ENCODE measurements at places on chromosomes 12 and 14. TPM values are rescaled to one million over a fixed set of nuclear protein-coding genes. Genes with fewer than 3 reads are reported as not detected.

The PIWIL1 gene
- total RNA-seq = not detected

The CNTN1 gene
- total RNA-seq = 7.2 TPM

The PAX9 gene
- 1.4 TPM for total RNA-seq

The CCDC59 gene
- 26.8 TPM for total RNA-seq

The KRT3 gene
- total RNA-seq = not detected

The KIF5A gene
- total RNA-seq = 0.50 TPM

The PYGL gene
- 85.4 TPM for total RNA-seq

The ANG gene
- total RNA-seq = 10.3 TPM

The SYT1 gene
- total RNA-seq = 1.5 TPM

The DNAJC22 gene
- total RNA-seq = 2.7 TPM

The INSM2 gene
- not detected for total RNA-seq

The TAS2R9 gene
- not detected for total RNA-seq

The SLC7A7 gene
- 41.2 TPM for total RNA-seq

The ABCC9 gene
- 30.5 TPM for total RNA-seq

The CCDC184 gene
- 0.58 TPM for total RNA-seq

The ZNF705A gene
- total RNA-seq = not detected

The NPFF gene
- not detected for total RNA-seq

The KRT2 gene
- total RNA-seq = not detected

The NANOG gene
- total RNA-seq = 0.06 TPM

The LAG3 gene
- total RNA-seq = 2.4 TPM

The TPH2 gene
- total RNA-seq = 0.10 TPM

The AGAP2 gene
- 5.8 TPM for total RNA-seq

The STON2 gene
- 30.4 TPM for total RNA-seq

The KLRG1 gene
- total RNA-seq = 3.0 TPM

The DHRS4L2 gene
- total RNA-seq = 24.9 TPM

The SRRM4 gene
- 0.05 TPM for total RNA-seq

The ATP23 gene
- total RNA-seq = 6.4 TPM

The ACVRL1 gene
- total RNA-seq = 173 TPM

The INTS13 gene
- total RNA-seq = 17.1 TPM

The AP4S1 gene
- total RNA-seq = 9.2 TPM

The CEP128 gene
- total RNA-seq = 10.0 TPM

The C12orf60 gene
- 0.81 TPM for total RNA-seq

The SERPINA12 gene
- total RNA-seq = not detected

The ASCL1 gene
- total RNA-seq = not detected

The LRIG3 gene
- 28.6 TPM for total RNA-seq

The ANHX gene
- not detected for total RNA-seq

The C12orf50 gene
- total RNA-seq = 0.12 TPM

The HOTAIR gene
- total RNA-seq = not detected

The CLECL1 gene
- total RNA-seq = not detected

The PA2G4 gene
- 62.0 TPM for total RNA-seq

The KLRF1 gene
- total RNA-seq = 1.5 TPM

The SLC25A47 gene
- not detected for total RNA-seq

The OR4Q2 gene
- total RNA-seq = not detected

The DPPA3 gene
- not detected for total RNA-seq
